ENCODE measurements at places on chromosomes 11 and 22.

- no peak for DNase-seq
Observed at GRCh38 chr11:32173977-32174376, 83.1 kb downstream of the RCN1 start.

DNA sequence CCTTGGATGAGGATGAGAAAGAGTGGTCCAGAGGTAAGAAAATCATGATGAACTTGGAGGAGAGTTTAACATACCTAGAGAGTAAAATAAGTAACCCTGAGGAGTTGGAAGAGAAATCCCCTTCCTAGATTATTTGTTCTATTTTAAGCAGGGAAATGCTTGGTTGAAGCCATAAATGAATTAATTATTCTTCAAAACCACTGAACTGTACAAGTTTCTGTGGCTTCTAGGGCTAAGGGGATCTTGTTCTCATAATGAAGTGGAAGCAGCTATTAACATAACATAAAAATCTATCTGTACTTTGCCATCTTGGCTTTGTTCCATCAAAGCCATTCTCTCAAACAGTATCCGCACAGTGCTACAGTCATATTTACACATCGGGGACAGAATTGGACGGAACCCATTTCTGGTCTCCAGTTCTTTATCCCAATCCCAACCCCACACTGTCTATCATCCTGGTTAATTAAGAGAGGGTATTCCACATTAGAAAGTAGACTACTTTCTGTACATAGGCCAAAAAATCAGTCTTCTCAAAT, 14.5 kb upstream of the ARHGAP42 start:
- no peak for DNase-seq

- no peak for DNase-seq
Observed at GRCh38 chr11:70095541-70096252, 17.6 kb downstream of the ANO1 start.

GRCh38 chr11:123363556-123363955, 66.5 kb upstream of the GRAMD1B start:
- no peak for DNase-seq

GRCh38 chr22:26394777-26395176, 34.3 kb upstream of the ASPHD2 start:
- DNase-seq, result no peak

DNA sequence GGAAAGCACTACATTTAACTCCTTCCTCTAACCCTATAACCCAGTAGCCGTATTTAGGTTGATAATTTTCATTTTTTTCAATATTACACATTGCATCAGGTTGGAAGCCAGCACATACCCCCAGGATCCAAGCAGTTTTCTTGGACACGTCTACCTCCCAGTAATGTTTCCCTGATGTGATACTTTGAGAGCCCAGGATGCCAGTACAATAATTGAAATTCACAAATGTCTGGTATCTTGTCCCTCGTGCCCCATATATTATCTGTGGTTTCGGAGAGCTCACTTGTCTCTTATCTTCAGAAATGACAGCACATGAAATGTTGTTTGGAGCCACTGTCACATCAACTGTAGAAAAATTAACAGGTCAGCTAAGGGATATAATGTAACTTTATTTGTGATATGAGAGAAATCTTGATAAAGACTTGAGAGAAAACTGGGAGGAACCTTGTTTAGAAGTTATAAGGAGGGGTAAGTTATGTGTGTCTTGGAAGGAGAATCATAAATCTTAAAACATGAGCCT, 19.8 kb downstream of the TRIM5 start:
- no peak for DNase-seq

GRCh38 chr11:93477684-93478234, 65.4 kb downstream of the SMCO4 start:
- DNase-seq, result no peak

- no peak for DNase-seq
Observed at GRCh38 chr22:47018010-47018910, 255.8 kb downstream of the TBC1D22A start.

DNA sequence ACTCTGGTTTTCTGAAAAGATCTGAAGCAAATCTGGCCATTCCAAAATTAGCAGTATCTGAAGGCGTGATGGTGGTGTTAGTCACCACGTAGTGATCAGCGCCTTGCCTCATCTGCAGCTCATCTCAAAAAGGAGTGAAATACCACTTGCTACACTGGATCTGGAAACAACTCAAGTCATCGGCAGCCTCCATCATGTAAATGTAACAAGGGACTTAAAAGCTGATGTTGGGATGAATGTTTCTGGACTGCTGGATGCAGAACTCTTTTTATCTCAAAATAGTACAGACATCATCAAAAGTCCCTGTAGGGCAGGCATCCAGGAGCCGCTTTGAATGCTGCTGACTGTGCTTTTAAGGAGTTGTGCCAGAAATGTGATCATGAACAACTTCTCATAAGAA, 14.1 kb upstream of the APLP2 start:
- no peak for DNase-seq

- DNase-seq, result no peak
Observed at GRCh38 chr11:122727101-122727929, 71.8 kb downstream of the UBASH3B start.

DNA sequence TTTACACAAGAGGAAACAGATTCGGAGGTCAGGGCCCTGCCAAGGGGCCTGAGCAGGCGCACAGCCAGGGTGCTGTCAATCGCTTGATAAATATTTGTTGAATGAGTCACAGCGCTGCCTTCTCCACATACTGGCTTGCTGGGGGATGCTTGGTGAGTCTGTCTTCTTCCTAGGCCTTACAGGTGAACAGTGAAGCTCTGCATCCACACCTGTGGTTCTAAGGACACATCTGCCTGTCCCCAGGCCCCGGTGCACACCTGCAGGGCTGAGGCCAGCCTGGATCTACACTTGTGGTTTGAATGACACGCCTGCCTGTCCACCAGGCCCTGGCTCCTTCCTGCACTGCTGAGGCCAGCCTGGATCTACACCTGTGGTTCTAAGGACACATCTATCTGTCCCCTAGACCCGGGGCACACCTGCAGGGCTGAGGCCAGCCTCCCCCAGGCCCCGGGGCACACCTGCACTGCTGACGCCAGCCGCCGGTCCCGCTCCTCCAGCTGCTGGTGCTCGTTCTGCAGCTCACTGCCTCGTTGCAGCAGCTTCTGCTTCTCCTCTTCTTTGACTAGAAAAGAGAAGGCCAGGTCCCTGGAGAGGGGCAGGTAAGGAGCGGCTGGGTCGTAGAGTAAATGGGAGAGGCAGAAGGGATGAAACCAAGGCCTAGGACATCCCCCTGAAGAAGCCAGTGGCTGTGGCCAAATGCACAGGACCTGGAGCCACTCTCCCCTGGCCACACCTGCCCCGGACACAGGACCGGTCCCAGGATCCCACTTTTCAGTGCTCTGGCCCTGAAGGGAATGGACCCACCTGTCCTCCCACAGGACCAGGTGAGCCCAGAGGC, 124.6 kb downstream of the PHF21B start:
- DNase-seq, result no peak

GRCh38 chr11:18310800-18311340, 11.1 kb downstream of the HPS5 start:
- DNase-seq, result no peak

- DNase-seq, result no peak
Observed at GRCh38 chr22:49312601-49313000, 515.1 kb downstream of the BRD1 start.

DNA sequence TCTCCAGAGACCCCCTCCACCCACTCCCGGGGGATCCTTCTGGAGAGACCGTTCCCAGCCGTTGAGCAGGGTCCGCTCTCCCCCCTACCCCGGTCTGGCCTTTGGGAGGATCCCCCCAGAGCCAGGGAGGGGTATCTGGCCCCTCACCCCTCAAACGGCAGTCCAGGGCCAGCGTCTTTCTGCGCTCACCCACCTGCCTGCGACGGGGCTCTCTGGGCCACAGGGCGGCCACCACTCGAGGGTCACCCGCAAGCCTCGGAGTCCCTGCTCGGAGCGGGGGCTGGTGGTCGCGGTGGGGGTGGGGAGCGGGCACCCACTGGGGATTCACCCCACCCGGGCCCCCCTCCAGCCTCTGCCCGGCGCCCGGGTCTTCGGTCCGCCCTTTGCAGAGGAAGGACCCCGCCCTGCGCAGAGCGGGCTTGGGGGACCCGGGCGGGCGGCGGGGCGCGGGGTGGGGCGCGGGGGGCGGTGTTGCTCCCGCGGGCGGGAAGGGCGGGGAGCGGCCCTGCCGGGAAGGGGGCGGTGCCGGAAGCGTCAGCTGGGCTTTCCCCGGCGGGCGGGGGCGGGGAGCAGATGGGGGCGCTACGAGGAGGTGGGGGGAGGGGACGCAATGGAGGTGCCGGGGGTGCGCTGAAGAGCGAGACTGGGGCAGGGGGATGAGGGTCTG, 16.6 kb downstream of the CRELD2 start:
- DNase-seq, result no peak

DNA sequence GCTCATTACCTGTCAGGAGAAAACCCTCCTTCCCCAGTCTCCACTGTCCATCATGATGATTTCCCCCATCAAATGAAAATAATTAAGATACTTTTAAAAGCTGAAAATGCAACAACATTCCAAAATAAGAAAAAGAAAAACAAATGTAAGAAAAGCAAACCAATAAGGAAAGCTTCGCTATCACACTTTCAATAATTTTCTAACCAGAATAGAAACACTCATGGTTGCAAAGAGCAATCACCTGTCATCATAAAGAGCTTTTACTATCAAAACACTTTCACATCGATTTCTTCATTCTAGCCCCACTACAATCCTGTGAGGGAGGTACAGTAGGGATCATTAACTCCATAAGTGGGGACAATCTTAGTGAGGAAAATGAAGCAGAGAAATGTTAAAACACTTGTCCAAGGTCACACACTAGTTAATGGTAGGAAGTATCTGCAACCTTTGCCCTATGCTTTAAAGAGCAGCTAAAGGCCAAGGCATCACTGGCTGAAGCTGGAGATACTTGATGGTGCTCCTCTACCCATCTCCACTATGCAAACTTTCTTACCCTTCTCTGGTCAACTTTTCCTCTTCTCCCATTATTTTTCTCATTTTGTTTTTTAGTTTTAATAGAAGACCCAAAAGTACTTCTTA, 2.6 kb downstream of the RBM4B start:
- DNase-seq, result no peak

DNA sequence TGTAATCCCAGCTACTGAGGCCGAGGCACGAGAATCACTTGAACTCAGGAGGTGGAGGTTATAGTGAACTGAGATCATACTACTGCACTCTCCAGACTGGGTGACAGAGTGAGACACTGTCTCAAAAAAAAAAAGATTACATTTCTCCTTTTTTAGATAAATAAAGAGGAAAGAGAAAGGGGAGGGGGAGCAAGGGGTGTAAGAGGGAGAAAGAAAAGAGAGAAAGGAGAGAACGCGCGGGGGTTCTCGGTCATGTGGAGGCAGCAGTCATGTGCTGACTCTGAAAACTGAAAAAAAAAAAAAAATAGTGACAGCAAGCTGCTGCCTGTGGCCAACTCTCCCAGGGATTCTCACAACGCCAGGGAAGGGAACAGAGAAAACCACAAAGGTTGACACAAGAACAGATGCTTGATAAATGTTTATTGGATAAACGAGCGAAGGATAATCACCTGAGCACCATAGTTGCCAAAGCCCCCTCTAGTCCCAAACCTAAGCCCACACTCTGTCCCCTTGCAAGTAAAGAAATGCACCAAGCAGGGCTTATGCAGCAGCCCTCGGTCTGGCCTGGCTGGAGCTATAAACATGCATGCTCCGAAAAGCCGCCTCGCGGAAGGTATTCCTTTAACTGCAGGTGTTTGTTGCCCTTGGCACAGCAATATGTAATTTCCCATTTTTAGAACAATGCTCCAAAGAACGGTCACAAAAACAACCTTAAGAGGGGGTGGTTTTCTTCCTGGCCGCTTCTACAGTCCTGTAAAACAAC, 14.5 kb downstream of the SCGB1A1 start:
- DNase-seq, result no peak

- DNase-seq, result no peak
Observed at GRCh38 chr11:77058900-77059299, 7.9 kb upstream of the CAPN5 start.

DNA sequence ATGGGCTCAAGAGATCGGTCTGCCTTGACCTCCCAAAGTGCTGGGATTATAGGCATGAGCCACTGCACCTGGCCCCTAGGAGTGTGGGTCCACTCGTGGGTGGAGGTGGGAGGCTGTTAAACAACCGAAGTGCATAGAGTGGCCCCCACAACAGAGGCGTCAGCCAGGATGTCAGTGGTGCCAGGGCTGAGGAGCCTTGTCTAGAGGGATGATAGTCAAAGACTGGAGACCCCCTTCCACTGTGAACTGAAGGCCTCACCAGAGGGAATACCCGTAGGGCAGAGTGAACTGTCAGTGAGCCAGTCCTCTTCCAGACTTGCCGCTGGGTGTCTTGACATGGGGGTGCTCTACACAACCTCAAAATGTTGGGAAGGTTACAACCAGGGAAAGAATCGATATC, 38.2 kb downstream of the AP2A2 start:
- DNase-seq, result no peak

DNA sequence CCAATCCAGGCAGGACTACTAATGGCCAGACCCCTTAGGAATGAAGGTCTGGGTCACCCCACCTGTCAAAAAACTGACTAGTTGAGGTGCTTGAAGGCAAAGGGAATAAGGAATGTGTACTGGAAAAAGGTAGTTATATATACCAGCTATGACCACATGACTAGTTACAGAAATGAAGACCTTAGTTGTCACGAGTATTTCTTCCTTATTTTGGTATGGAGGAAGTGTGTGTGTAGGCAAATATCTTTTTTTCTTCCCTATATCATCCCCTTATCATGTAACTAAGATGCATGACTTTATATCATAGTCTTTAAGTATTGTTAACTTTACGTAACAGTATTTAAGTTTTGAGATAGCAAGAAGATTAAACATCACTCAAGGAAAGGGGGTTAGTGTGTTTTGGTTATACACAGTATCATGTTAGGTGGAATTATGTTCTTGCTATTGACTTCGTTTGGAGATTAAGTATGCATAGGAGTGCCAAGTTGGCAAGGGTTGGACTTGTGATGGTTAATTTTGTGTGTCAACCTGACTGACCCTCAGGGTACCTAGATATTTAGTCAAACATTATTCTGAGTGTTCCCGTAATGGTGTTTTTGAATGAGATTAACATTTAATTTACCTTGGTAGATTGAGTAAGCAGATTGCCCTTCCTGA, 38.2 kb upstream of the NARS2 start:
- no peak for DNase-seq

DNA sequence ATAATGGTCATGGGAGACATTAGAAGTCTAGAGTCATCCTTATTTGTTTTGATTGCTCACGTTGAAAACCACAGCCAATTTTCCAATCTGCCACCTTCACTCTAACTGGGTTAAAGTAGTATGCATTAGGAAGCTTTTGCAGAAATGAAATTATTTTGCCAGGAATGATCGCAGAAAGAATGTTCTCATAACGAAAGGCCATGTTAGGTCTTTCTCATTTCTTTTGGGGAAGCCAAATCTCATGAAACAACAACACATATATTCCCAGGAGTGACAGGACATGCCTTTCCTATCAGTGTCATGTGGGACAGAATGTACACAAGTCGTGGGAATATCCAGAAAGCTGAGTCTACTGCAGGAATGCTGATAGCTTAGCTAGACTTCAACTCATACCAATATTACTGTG, 386.3 kb downstream of the AASDHPPT start:
- DNase-seq, result no peak

All from AG04449 (cell line).